ENCODE measurements at places on chromosomes 13 and 19.
A peak's percentile ranks its signal among the peaks of the same experiment; 100 is the strongest.

DNA sequence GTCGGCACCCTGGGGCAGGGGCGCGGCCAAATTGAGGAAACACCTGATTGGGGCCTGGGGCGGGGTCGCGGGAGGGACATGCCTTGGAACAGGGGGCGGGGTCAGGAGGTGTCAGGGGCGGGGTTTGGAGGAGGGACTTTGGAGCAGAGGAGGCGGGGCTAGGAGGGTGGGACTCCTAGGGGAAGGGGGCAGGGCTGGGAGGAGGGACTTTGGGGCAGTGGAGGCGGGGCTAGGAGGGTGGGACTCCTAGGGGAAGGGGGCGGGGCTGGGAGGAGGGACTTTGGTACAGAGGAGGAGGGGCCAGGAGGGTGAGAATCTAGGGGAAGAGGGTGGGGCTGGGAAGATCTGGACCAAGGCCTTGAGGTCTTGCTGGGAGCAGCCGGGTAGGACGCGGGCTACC lies 21.9 kb downstream of the GRIN2D start:
- DNase-seq = no peak

- DNase-seq = no peak
Observed at GRCh38 chr19:43486412-43486811, 18.1 kb downstream of the PHLDB3 start.

GRCh38 chr13:111022241-111022640 lies 92.9 kb upstream of the ARHGEF7 start:
- DNase-seq = no peak

DNA sequence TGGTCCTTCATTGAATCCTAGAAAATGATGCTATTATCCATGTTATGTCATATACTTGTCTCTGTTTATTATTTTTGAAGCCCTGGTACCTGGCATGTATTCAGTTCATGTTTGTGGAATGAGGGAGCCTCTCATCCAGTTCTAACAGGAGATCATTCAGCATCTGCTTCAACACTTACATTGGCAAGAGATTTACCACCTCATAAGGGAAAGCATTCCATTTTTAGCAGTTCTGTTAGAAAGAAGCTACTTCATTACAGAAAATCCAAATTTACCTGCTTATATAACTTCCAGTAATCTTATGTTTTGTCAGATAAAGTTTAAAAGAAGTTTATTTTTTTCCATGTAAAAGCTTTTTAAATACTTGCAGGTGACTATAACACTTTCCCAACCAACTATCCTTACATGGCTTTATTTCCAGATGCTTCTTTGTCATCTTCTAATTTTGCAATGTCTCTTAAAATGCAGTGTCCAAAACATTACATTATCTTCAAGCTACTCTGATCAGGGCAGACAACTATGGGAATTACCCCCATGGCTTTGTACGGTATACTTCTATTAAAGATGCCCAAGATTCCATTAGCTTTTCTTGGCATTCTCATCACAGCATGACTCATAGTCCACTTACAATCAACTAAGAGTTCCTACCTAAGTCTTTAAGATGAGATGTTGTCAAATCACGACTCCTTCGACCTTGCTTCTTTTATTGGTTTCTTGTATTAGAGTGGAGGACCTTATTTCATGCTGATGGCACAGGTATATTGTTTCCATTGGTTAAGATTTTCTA lies 262.1 kb downstream of the PCDH9 start:
- no peak for DNase-seq

GRCh38 chr19:34688592-34688991 lies 11.1 kb downstream of the ZNF302 start:
- DNase-seq = no peak

DNA sequence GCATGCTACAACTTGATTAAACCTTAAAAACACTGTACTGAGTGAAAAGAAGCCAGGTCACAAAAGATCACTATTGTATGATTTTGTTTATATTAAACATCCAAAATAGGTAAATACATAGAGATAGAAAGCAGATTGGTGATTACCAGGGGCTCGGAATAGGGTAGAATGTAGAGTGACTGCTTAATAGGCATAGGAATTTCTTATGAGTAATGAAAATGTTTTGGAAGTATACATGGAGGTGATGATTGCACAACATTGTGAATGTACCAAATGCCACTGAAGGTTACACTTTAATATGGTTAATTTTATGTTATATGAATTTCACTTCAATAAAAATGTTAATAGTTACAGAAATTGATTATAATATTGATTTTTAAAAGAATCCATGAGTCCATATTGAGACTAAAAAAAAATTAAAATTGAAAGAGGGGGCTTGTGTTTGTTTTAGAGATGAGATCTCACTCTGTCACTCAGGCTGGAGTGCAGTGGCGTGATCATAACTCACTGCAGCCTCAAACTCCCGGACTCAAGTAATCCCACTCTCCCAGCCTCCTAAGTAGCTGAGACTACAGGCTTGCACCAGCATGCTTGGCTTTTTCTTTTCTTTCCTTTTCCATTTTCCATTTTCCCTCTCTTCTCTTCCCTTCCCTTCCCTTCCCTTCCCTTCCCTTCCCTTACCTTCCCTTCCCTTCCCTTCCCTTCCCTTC lies 85.1 kb downstream of the FNDC3A start:
- peak; percentile 7 for DNase-seq

DNA sequence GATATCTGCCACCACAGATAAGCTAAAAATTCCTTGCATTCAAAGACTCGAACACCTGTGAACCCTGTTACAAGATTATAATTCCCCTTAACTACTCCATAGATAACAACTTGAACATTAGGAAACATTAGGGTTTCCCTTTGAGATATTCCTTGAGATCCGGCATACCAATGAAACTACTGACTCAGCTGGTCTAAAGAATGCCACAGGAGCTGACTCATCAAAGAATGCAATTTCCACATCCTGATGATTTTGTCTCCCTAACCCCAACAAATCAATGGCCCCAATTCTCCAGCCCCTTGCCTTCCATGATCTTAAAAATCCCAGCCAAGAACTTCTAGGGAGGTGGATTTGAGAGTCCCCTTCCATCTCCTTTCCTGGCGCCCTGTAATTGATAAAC lies 35.6 kb upstream of the ZNF599 start:
- DNase-seq = peak; percentile 40

- DNase-seq = no peak
Observed at GRCh38 chr19:12425236-12425887, 15.5 kb downstream of the ZNF443 start.

- DNase-seq = no peak
Observed at GRCh38 chr13:90613076-90613795, 734.3 kb upstream of the MIR17HG start.

GRCh38 chr13:25766576-25766975 lies 285.2 kb downstream of the SHISA2 start:
- DNase-seq = no peak

DNA sequence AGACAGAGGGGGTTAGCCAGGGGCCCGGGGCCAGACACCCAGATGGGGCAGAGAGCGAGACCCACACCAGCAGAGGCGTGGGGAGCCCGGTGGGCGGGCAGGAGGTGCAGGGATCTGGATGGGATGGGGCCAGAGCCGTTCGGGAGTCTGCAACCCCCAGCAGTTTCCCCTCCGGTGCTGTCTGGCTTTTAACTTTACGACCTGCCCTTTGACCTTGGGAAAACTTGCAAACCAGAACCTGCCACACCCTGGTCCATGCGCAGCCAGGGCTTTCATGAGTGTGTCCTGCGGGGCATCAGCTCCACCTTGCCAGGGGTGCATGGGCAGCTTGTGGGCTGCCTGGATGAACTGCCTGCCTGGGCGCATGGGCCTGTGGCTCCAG lies 9.8 kb downstream of the JOSD2 start:
- DNase-seq = no peak

- no peak for DNase-seq
Observed at GRCh38 chr13:41859565-41859964, 101.3 kb downstream of the VWA8 start.

GRCh38 chr19:9839415-9839814 lies 4.3 kb downstream of the PIN1 start:
- DNase-seq = no peak

- no peak for DNase-seq
Observed at GRCh38 chr13:60509601-60510386, 112.8 kb downstream of the TDRD3 start.

- DNase-seq = no peak
Observed at GRCh38 chr13:105144020-105144419, 1391.4 kb downstream of the EFNB2 start.

- DNase-seq = peak; percentile 18
Observed at GRCh38 chr13:104773775-104774174, 1707.6 kb upstream of the SLC10A2 start.

DNA sequence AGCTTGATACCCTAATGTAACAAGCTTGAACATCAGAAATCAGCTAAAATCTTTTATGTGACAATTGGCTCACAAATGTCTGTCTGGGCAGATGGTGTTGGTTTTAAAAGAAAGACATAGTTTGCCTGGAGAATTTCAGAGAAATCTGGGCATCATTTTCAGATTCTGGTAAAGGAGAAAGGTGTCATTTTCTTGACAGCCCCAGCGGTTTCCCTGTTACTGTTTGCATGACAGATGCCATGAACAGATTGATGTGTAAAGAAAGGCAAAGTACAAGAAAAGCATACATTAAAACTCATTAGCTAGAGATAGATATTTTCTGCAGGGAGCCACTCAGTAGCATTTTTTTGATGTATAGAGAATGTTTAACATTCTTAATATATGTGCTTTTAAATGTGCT lies 987.9 kb downstream of the OLFM4 start:
- no peak for DNase-seq

DNA sequence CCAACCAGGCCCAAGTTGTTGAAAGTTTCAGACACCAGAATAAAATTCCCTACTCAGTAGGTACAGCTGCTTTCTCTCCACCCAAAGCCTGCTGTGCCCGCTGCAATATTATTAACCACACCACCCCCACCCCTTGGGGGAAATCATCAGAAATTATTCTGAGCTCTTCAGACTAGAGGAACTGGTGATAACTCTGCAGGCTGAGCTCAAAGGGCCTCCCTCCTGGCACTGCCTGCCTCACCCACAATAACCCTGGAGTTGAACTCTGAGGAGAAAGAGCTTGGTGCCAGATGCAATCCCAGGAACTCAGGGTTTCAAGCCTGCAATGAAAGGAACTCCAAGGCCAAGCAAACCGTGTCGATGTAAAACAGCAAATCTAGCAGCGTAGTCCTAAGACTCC lies 381.7 kb upstream of the ZNF507 start:
- no peak for DNase-seq

DNA sequence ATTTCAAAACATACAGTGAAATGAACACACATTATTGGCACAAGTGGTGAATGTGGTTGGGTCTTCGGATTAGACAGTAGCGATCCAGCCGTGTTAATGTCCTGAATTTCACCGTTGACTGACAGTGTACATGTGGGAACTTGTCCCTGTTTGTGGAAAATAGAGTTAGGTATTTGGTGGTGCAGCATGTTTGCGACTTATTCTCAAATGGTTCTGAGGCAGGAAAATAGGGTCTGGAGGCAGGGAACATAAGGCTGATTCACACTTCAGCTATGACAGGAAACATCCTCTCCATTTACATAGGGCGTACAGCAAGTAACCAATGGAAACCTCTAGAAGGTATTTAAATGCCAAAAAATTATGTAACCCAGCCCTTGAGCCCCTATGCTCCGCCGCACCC lies 4.2 kb downstream of the LGALS7B start:
- no peak for DNase-seq

GRCh38 chr13:52695856-52696255 lies 43.2 kb downstream of the SUGT1 start:
- DNase-seq = no peak

DNA sequence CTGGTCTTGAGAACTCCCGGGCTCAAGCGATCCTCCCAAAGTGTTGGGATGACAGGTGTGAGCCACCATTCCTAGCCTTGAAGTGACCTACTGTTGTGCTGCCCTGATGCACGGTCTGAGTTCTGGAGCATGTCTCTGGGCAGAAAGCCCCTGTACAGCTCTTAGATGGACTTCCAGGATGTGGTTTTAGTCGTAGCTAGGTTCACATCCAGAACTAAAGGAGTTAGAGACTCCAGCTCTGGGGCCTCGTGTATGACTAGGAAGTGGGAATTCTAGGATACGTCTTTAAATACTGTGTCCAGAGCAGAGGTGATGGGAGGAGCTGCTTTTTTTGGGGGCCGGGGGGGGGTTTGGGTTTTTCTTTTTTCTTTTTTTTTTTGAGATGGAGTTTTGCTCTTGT lies 12.2 kb downstream of the UPF1 start:
- no peak for DNase-seq

- no peak for DNase-seq
Observed at GRCh38 chr13:86585835-86586234, 786.6 kb upstream of the SLITRK6 start.

GRCh38 chr19:2385053-2385721 lies 25.1 kb downstream of the TMPRSS9 start:
- DNase-seq = peak; percentile 98

- DNase-seq = no peak
Observed at GRCh38 chr13:30499338-30499737, 33.6 kb upstream of the HMGB1 start.

GRCh38 chr13:90485436-90485835 lies 862.1 kb upstream of the MIR17HG start:
- peak; percentile 28 for DNase-seq

DNA sequence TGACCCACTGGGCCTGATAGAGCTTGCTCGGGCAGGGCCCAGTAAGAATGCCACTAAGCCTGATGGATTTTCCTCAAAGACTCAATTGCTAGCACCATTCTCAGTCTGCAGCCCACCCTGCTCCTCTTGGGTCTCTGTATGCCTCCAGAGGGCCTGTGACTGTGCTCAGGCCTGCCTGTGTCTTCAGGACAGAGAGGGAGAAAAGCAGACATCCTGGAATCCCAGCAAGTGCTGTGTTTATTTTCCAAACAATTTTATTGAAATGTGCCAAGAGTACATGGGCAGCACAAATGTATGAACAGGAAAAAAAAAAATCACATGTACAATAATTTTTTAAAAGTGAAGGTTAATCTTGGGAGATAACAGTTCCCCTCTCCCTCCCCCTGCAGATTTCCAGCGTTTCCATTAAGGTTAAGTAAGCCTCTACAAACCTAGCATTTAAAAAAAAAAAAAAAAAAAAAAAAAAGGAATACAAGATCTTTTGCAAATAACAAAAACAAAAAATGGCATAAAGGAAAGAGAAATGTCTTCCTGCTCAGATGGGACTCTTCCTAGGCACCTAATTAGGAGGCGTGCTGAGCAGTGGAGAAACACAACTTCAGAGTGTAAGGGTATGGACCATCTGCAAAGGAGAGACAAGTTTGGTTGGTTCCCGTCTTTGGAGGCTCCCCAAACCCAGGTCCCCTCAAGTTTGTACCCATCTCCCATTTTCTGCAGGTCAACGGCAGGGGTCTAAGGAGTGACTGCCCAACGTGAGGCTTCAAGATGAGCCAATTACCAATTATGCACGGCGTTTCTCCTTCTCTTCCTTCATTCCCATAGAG lies 4.8 kb upstream of the ECH1 start:
- no peak for DNase-seq

DNA sequence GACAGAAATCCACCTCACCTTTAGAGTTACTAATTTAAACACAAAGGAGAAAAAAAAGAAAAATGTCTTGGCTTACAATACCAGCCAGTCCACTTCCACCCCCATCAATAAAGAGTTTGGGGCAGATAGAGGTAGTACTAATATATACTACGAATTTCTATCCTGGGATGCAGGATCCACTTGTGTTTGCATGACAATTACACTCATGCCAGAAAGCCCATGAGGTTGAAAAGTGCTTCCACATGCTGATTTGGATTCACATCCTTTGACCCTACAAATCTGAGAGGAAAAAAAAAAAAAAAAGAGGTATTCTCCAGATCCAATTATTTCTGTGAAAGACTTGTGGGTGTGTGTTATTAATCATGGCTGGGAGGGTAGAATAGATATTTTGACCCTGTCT lies 335.2 kb downstream of the SLITRK1 start:
- DNase-seq = no peak

- DNase-seq = no peak
Observed at GRCh38 chr13:21516805-21517204, 57.7 kb upstream of the ZDHHC20 start.

- no peak for DNase-seq
Observed at GRCh38 chr13:70960841-70961443, 852.7 kb upstream of the KLHL1 start.
